ENCODE measurements at places on chromosomes 1 and 21.

DNA sequence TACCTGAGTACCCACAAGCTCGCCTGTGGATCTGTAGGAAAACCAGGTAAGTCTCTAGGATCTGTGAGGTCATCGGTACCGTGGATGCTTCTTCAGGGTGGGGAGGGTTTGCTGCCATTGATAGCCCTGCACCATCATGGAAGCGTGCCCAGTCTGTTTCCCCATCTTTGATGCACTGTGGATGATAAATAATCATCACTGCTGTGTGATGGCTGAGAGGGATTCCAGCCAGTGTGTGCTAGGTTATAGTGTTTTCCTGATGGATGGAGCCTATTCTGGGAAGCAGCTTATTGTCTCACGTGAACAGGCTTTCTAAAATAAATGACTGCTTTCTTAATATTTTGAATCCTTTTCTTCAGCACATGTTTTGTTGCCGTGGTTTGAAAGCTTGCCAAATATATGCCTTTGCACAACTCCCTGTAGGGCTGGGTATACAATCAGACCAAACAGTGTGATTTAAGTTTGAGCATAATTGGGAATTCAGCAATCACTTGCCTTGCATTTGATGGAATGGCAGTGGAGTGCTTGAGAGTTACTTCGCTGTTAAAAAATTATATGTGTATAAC is 113.8 kb downstream of the CAMTA1 start:
- DNase-seq = no peak

DNA sequence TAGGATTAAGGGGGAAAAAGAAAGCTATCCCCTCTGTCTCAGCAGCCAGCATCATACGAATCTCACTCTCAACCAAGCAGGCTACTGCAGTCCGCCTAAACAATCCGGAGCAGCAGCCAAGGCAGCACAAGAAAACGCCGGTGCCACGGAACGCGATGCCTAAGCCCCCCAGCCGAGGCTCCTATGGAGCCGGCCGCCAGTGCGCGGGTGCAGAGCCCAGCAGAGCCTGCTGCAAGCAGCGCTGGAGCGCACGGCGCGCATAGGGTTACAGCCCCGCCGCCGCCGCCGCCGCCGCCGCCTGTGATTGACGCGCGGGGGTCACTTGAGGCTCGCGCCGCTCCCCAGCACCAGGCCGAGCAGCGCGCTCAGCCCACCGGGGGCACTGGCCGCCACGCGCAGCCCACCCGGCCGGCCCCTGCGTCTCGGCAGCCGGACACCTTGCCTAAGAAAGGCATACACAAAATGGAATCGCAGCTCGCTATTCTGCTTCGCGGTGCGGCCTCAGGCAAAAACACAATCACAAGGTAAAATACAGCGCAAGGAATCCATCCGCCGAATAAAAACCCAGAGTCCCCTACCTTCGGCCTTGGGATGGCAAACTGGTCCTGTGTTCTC is 780 bp downstream of the HIVEP3 start:
- peak; percentile 80 for DNase-seq

DNA sequence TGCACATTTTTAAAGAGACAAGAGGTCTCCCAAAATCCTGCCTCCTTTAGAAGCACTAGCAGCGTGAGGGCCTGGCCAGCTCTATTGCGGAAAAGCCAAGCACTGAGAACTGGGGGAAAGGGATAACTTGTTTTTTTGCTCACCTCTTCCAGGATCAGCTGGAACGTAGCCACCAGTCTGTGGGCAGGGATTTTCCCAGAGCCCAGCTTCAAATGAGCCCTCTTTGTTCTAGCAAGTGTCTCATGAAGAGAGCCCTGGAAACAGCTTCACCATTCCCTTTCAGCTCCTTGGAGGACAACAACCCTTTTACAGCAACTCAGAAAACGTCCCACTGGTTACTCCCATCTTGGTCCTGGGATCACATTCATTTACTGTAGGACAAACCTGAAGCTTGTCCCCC is 195.4 kb downstream of the LMX1A start:
- no peak for DNase-seq

GRCh38 chr1:6052543-6053205 is 7.0 kb downstream of the KCNAB2 start:
- peak; percentile 66 for DNase-seq

DNA sequence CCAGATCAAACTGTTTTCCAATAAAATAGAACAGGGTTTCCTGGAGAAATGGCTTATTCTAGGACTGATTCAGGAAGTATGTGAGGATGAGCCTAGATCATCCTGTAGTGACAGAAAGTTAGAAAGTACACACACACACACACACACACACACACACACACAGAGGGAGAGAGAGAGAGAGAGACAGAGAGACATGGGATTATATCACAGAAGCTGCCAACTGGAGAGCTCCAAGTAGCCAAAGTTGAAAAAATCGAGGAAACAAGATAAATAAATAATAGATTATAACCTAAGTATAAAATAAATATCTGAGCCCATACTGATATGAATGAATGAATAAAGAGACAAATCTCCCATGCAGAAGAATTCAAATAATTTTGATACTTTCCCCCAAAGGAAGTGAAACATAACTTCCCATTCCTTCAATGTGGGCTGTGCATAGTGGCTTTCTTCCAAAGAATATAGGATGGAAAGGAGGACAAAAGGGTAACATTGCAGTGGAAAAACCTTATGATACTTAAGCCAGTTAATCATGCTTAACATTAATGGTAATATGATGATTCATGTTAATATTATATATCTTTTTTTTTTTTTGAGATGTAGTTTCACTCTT is 171.6 kb downstream of the NTPCR start:
- no peak for DNase-seq

GRCh38 chr1:113898241-113898814 is 6.3 kb downstream of the AP4B1 start:
- DNase-seq = no peak

DNA sequence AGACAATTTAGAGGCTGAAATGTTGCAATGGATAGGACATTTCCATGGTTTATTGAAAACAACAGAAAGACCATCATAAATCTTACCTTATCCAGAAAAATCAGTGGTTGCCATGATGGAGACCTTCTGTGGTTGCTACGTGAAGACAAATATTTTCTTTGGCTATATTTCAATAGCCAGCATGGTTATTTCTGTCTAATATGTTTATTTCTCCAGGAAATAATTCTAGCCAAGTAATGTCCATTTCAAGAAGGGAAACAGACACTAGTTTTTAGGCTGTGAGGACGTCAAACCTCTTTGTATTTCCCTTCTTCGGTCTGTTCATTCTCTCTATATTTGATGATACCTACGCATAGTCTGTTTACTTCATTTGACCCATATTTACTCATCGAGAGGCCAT is 49.2 kb upstream of the NFASC start:
- no peak for DNase-seq

DNA sequence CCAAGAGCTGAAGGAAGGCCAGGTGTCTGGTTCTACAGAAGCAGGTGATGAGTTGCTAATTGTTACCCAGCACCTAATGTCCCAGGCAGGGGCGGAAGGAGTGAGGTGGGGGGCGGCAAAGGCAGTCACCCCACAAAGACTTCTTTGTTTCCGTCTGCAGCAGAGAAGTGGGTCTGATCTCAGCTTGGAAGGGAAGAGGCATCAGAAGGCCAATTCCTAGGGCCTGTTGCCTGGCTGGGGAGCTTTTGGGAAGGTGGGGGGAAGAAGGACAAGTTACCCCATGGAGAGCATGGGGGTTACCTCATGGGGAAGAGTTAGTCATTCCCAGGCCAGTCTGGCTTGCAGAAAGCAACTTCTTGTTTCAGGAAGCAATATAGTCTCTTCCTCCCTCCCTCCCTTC is 10.9 kb downstream of the IGSF21 start:
- no peak for DNase-seq

- DNase-seq = peak; percentile 57
Measured at GRCh38 chr1:43143441-43143888, 28.6 kb downstream of the EBNA1BP2 start.

DNA sequence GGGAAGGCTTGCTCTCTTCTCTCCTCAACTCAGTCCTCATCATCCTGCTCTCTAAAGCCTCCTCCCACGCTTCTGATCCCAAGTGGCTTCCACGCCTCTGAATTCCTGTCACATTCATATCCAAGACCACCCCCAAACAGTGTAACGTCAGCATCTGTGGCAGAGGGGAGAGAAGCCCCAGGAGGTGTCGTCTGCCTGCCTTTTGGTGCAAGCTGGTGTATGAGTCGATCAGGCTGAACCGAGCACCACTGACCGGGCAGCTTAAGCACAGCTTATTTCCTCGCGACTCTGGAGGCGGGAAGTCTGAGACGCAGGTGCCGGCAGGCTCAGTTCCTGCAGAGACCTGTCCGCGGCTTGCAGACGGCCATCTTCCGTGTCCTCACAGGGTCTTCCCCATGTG is 123.8 kb upstream of the RAB4A start:
- no peak for DNase-seq

GRCh38 chr1:115717541-115717940 is 51.0 kb downstream of the CASQ2 start:
- DNase-seq = peak; percentile 59

DNA sequence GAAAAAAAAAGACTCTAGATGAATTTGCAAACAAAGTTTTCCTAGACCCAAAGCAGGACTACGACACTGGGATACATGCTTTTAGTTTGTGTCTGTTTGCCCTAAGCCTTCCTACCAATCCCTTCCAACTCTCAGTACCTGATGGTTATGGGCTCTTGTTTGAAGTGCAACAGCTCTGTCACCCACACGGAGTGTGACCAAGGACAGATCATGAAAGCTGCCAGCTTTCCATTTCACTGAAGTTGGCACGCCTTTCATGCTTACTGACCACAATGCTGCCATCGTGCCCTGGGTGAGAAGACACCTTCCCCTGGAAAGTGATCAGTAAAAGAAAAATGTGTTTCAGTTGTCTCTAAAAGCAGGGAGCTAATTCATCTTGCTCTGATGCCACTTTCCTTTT is 312.5 kb upstream of the PTBP2 start:
- no peak for DNase-seq

DNA sequence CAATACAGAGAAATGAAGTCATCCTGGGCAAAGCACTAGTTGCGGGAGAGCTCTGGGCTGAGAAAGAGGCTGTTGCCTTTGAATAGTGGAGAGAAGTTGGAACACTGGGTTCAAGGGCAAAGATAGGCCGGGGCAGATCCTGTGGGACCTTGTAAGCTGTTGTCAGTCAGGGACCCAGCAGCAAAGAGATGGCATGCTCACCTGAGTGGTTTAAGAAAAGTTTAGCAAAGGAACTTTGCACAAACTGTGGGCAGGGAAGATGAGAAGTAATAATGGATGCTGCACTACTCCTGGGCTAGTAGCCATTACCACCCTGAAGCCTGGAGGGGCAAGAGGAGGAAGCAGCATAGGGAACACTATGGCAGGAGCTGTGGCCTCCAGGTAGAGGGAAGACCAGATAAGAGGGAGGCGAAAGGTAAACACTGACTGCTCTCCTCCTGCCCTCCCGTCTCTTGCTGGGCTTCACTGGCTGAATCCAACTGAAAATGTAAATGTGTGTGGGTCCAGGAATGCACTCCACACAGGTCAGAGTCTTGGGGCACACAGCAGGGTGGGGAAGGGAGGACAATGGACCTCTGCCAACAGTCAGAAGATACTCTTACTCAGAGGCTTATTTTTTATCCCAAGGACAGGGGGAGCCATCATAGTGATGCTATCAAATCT is 129.2 kb downstream of the PLPP3 start:
- no peak for DNase-seq

DNA sequence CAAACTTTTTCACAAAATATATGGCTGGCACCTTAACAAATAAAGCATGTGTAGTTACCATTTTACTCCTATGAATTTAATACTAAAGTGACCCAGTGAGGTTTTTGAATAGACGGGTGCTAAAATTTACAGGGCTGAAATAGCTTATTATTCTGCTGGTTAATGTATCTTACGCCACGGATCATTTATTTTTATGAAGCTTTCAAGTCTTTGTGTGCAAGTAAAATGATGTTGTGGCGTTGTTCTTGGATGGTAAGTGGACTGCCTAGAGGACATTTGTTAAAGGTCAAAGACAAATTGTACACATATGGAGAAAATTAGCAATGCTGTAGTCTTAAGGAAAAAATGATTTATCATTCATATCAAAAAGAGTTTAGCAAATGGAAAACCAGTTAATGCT is 22.8 kb downstream of the INSL5 start:
- DNase-seq = no peak

- no peak for DNase-seq
Measured at GRCh38 chr1:220843481-220844011, 35.7 kb upstream of the HLX start.

- no peak for DNase-seq
Measured at GRCh38 chr1:160925652-160926244, 28.9 kb downstream of the ITLN2 start.

- no peak for DNase-seq
Measured at GRCh38 chr1:43576521-43576920, 45.8 kb downstream of the PTPRF start.

DNA sequence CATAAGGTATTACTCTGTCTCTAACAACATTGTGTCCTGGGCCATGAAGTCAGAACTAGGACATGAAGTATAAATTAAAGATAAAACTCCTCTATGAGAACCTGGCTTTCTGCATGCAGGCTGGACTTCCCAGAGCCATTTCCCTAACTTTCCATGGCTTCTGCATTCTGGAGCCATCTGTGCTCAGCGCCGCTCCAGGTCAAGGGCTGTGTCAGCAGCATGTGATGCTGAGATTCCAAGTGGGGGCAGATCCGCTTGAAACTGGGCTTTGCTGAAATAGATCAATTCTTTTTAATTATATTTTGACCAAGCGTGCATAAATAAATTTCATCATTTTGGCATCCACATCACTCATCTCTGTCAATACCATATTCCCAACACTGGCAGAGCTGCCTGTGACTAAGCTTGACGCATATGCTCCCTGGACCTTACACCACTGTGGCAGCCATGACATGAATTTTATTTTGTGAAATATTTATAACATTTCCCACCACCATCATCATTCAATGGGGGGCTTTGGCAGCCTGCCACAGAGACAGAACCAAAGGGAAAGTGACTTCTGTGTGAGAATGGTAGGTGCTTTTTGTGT is 110.4 kb upstream of the KCNK1 start:
- DNase-seq = no peak

DNA sequence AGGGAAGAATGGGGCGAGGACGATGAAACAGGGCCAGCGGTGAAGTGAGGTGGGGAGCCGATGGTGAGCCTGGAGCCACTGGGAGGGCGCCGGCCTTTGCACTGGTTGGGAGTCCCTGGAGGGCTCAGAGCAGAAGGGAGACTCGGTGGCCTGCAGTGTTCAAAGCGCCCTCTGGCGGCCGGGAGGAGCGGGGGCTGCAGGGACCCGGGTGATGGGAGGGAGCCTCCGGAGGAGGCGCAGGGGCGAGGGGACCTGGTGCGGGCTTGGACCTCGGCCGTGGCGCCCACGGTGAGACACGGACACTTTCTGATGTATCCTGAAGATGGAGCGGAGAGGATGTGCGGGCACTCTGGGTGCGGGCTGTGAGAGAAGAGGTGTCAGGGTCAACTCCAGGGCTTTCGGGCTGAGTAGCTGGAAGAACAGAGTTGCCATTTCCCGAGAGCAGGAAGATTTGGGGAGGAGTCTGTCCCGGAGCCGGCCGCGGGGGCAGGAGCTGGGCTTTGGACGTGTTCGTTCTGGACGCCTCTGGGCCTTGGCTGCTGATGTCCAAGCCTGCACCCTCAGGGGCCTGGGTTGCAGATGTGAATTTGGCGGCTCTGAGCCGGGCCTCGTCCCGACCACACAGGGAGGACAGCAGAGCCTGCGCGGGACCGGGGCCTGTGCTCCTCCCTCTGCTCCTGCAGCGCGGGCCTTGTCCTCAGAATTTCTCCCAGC is 29.7 kb downstream of the HEYL start:
- DNase-seq = peak; percentile 94

GRCh38 chr1:67832737-67833601 is at the start of gene GNG12:
Gene GNG12 (minus strand): TSS chr1:67833467. CDS start chr1:67707686, 125,781 bp downstream.
- peak; percentile 66 for DNase-seq

All from activated CD8-positive, alpha-beta memory T cell treated with anti-CD3 and anti-CD28 coated beads, Interleukin-2, amount 50 U/mL, for 48 hours (primary cell).